Muscle of back (tissue), 13 donors: ENCODE measurements at places on chromosomes 6 and 20.
A peak's percentile ranks its signal among the peaks of the same experiment; 100 is the strongest.

DNA sequence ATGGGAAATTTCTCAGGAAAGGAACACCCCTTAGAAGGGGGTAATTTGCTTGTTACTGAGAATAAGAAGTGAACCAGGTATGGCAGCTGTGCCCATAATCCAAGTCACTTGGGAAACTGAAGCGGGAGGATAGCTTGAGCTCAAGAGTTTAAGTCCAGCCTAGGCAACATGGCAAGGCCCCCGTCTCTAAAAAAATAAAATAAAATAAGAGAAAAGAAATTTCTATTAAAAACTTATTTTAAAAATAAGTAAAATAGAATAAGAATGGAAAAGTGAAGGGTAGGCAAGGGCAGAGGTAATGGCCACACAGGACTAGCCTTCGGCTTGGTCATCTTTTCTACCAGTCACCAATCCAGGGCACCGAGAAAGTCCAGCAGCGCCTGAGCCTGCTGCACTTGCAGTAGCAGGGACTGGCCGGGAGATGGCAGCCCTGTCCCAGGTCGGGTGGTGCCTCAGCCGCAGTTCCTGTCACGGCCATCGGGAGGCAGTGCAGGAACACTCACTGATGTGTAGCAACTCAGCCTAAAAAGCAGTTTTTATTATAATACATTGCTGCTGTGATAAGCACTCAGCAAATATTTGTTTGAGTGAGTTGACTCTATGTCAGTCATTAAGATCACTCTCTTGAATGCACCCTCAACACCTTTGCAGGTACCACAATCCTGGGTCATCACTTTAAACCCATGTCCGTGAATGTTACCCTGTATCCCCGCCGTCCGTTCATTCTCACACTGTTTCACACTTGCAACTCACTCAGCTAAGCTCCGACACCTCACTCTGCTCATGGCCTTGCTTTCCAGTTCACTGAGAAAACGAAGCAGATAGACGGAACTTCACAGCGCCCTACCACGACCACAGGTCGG lies 23.2 kb upstream of the GCM1 start:
- peak; percentile 72 for DNase-seq

GRCh38 chr6:21679761-21680265 lies 86.3 kb downstream of the SOX4 start:
- no peak for DNase-seq

DNA sequence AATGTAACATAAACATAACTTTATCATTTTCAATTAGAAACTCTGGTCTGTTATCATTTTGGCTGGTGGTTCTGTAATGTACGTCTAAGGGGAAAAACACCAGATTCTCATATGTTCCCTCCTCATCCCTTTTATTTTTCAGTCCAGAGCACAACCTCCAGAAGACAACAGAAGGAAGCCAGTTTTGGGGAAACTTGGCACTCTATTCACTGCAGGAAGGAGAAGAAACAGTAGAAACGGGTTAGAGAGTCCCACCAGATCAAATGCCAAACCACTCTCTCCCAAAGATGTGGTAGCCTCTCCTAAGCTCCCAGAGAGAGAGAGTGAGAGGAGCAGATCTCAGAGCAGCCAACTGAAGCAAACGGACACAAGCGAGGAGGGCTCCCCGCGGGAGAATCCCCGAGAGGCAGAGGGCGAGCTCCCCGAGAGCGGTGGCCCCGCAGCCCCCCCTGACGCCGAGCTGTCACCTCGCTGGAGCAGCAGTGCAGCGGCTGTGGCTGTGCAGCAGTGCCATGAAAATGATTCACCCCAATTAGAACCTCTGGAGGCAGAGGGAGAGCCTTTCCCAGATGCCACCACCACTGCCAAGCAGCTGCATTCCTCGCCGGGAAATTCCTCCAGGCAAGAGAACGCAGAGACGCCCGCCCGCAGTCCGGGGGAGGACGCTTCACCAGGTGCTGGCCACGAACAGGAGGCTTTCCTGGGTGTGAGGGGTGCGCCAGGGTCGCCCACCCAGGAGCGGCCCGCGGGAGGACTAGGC lies 117.8 kb downstream of the RTN4IP1 start:
- no peak for DNase-seq

- DNase-seq = no peak
Observed at GRCh38 chr6:36933102-36933501, 21.4 kb upstream of the PI16 start.

GRCh38 chr6:126976253-126976797 lies 142.1 kb upstream of the RSPO3 start:
- DNase-seq = no peak
